ENCODE measurements at places on chromosomes 2 and 18.

DNA sequence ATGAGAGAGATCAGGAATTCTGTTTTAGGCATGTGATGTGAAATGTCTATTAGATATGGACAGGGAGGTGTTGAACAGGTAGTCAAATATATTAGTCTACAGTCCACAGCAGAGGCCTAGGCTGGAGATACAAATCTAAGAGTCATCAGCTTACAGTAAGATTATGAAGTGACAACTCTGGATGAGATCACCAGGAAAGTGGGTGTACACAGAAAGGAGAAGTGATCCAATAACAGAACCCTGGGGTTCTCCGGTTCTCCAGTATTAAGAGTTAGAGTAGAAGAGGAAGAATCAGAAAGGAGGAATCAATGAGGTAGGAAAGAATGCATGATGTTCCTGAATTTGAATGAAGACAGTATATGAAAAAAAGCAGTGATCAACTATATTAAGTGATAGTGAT lies 362.3 kb downstream of the FIGN start:
- DNase-seq, result no peak

DNA sequence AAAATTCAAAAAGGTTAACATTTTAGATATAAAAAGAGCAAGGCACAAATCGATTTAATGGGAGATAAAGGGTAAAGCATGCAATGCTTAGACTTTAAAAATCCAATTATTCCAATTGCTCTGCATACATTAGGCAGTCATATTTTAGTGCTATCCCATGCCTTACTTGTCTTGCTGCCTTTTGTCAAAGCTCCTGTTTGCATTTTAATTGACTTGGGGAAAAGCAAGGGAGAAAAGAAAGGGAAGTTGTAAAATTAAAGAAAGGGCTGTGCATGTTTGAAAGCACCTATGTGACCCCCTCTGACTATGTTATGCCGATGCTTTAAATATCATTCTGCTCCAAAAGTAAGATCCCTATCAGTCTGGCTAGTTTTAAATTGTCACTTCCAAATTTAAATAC lies 193.7 kb upstream of the VWC2L start:
- DNase-seq, result no peak

DNA sequence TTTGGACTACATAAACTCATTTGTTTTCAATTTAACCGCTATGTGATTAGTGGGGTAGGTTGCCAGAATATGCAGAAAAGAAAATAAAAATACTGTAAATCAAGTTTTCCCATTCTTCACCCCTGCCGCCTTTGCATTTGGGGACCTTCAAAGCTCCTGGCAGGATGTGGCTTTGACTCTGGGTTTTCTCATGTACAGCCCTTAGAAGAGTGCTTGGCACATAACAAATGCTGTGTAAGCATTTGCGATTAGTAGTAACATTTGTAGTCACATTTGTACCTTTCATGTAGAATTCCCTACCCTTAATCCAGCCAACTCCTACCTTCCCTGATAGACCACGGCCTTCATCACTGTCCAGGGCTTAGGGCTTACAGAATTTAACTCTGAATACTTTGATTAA lies 262.6 kb downstream of the MREG start:
- peak; percentile 64 for DNase-seq

- no peak for DNase-seq
Measured at GRCh38 chr2:95384854-95385569, 17.5 kb upstream of the FAHD2A start.

GRCh38 chr18:56702946-56703345 lies 51.8 kb downstream of the WDR7 start:
- DNase-seq, result no peak

DNA sequence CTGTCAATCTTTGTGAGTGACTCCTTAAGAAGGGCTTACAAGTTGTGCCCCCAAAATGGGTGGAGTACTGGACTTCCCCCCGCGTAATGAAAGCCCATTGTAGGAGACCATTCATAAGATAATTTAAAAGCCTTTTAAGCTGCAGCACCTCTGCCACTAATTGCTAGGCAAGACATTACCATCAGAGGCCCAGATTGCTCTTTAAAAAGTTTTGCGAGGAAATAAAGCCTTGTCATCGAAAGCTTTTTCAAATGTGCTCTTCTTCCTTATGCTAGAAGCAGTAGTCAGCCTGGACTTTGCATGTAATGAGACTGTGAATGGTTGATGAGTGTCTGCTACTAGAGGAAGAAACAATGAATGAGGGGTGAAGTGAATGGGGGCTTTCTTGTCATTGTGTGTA lies 345.3 kb upstream of the CDH2 start:
- DNase-seq, result no peak

GRCh38 chr2:18455236-18455862 lies 105.1 kb downstream of the RDH14 start:
- DNase-seq, result no peak

DNA sequence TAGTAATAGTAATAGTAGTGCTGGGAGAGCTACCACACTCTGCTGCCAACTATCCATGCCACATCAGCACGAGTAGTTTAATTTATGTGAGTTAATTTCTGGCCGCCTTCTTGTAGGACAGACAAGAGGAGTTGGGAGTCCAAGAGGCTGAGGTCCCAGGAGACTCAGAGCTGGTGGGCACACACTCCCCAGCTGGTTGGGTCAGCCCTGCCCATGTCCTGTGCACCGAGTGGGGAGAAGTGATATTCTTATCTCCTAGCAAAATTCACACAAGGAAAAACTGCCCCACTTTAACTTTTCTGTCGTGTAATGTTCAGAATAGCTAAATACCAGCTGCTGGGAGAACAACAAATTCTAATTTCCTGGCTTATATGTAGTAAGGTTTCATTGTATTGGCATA lies 15.2 kb upstream of the MAP4K4 start:
- DNase-seq, result no peak

- DNase-seq, result no peak
Measured at GRCh38 chr18:36572135-36572856, 256.5 kb downstream of the TPGS2 start.

GRCh38 chr18:57887543-57888383 lies 84.6 kb upstream of the ATP8B1 start:
- no peak for DNase-seq

- DNase-seq, result no peak
Measured at GRCh38 chr18:63974991-63975390, 5.1 kb downstream of the SERPINB8 start.

GRCh38 chr2:215401896-215402379 lies 33.9 kb downstream of the FN1 start:
- DNase-seq, result no peak

DNA sequence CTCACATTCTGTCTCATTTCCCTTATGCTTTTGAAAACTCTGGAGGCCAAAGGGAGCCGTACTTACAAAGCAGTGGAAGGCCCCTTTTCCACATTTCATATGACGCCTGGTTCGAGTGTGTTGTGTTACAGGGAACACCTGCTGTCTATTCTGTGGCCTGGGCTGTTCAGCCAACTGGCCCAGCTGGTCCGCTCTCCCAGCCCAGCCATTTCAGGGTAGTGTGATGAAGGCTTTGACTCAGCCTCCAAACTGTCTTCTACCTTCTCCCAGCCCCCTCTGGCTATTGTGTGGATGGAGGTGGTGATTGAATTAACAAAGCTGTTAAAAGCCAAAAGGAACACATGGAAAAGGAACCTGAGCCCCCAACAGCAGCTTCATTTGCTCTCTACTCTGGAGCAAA lies 233.8 kb downstream of the ICOS start:
- no peak for DNase-seq

- no peak for DNase-seq
Measured at GRCh38 chr2:166180951-166181812, 53.4 kb upstream of the SCN1A start.

GRCh38 chr2:183606718-183607085 lies 482.5 kb downstream of the NUP35 start:
- DNase-seq, result no peak

- no peak for DNase-seq
Measured at GRCh38 chr2:196723571-196723970, 75.9 kb downstream of the GTF3C3 start.

GRCh38 chr18:22314001-22314400 lies 103.7 kb downstream of the CTAGE1 start:
- no peak for DNase-seq

- no peak for DNase-seq
Measured at GRCh38 chr2:54465143-54465542, 9.0 kb downstream of the SPTBN1 start.

DNA sequence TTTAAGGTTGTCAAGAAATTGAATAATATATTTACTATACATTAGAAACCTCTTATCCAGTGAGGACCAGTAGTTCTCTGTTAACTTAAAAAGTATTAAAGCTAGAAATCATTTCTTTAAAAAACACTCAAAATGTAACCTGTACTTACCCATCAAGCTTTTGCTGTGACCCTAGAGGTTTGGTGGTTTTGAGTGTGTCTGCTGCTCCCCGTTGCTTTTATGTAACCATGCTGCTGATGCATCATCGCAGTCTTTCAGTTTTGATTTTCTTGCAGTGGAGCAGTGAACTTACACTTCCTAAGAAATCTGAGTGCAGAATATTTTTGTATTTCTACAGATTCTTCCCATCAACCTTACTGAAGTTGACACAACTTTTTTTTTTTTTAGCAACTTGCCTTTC lies 34.2 kb downstream of the MRPS9 start:
- no peak for DNase-seq

- DNase-seq, result no peak
Measured at GRCh38 chr2:231928481-231928880, 2.3 kb upstream of the NPPC start.

DNA sequence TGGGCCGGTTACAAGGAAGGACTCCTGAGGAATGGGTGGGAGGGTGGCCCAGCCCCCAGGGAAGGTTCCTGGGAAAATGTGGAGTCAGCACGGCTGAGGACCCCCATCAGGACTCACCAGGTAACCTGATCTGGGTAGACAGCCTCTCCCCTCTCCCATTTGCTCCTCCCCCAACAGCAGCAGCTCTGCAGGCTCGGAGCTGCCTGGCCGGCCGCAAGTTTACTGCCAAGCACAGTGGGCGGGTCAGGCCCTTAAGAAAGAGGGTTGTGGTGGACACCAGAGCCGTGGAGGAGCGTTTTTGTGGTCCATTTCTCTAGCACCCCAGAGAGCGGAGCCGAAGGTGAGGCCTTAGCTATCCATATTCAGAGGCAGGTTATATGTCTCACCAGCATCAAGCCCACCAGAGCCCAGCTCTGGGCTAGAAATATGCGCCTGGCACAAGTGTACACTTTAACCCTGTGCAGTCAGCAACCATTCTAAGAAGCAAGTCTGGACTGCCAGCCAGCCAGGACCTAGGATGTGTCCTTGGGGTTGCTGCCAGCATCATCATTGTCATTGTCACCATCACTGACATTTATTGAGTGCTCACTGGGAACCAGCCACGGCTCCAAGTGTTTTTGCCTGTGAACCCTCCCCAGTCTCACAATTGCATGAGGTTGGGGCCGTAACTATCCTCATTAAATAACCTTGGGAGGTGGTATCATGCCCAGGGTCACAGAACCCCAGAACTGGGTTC lies 190.1 kb downstream of the KLHL29 start:
- peak; percentile 32 for DNase-seq

DNA sequence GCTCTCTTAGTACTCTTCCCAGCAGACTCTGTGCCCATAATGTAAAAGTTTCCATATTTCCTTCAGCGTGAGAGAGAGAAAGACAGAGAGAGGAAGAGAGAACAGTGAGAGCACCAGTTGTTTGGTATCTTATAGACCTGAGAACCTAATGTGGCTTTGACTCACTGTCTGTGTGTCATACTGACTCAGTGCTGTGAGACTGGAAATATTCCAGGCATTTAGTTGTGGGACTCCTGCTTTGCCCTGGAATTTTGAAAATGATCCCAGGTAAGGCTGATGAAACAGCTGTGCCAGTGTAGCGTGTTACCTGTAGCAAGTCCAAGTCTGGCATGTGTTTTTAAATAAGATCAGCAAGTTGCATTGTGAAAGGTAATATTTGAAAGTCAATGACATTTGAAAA lies 87.9 kb upstream of the KCNH7 start:
- no peak for DNase-seq

- DNase-seq, result no peak
Measured at GRCh38 chr2:203559641-203560040, 24.5 kb upstream of the RAPH1 start.

- no peak for DNase-seq
Measured at GRCh38 chr2:193103064-193103463, 908.3 kb upstream of the TMEFF2 start.

DNA sequence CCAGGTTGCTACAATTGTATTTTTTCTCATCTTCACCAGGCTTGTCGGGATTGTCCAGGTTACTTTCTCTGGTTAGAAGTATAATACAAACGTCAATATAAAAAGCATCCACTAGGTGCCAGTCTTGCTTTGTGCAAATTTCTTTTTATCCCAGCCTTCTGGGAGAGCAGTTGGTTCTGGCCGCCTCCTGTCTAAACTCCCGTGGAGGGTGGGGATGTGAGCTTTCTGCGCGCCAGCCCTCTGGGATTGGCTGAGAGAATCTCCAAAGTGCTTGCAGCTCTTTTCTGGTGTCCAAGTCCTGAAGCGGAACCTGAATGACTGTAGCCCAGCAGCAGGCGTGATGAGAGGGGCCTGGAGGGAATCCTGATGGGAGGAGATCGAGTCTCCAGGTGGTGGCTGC lies 22.4 kb upstream of the TOGARAM2 start:
- DNase-seq, result peak; percentile 64

DNA sequence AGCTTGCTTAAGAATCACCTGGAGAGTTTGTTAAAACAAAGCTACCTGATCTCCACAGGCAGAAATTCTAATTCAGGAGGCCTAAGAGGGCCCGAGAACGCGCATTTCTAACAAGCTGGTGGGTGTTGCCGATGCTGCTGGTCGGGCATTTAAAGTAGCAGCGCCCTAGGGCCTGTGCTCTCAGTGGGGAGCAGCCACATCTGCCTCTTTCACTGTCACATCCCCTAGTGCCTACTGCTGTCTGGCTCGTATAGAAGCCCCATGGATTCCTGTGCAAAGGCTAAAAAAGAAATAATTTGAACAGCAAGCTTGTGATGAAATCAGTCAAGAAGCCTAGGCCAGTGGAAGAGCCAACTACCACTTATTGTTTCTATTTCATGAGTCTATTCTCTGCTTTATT lies 126.7 kb upstream of the SMIM21 start:
- DNase-seq, result no peak

- DNase-seq, result no peak
Measured at GRCh38 chr2:98734823-98735260, 3.9 kb upstream of the MGAT4A start.

GRCh38 chr2:239061824-239062570 lies 214.1 kb downstream of the TWIST2 start:
- DNase-seq, result no peak

- no peak for DNase-seq
Measured at GRCh38 chr2:1731447-1731962, 12.8 kb downstream of the PXDN start.

GRCh38 chr2:232999354-232999753 lies 13.7 kb downstream of the NGEF start:
- no peak for DNase-seq

DNA sequence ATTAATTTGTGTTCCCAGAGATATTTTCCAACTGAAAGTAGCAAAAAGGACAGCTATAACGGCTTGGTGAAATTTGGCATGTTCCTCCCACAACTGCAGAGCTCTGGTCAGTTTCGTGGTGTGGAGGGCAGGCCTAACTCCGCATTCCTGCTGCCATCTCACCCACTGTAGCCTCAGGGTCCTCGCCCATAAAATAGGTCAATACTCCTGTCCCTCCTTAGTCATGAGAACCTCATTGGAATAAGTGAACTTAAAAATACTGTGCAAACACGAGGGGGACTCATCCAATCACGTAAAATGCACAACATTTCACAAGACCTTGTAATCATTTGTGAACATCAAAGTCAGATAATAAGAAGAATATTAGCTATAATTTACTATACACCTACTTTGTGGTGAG lies 143.5 kb upstream of the NCKAP5 start:
- no peak for DNase-seq

Measured in naive thymus-derived CD8-positive, alpha-beta T cell (primary cell).